ENCODE measurements at places on chromosomes 6 and 20.

GRCh38 chr20:46773680-46774079 lies 64.2 kb downstream of the SLC2A10 start:
- no peak for DNase-seq

GRCh38 chr6:38997128-38997761 lies 51.3 kb upstream of the GLP1R start:
- DNase-seq = peak; percentile 59

- no peak for DNase-seq
These were observed 184.1 kb upstream of the GMDS start for GRCh38 chr6:2429460-2429859.

GRCh38 chr20:2537101-2537500 lies 728 bp downstream of the TMC2 start:
- no peak for DNase-seq

DNA sequence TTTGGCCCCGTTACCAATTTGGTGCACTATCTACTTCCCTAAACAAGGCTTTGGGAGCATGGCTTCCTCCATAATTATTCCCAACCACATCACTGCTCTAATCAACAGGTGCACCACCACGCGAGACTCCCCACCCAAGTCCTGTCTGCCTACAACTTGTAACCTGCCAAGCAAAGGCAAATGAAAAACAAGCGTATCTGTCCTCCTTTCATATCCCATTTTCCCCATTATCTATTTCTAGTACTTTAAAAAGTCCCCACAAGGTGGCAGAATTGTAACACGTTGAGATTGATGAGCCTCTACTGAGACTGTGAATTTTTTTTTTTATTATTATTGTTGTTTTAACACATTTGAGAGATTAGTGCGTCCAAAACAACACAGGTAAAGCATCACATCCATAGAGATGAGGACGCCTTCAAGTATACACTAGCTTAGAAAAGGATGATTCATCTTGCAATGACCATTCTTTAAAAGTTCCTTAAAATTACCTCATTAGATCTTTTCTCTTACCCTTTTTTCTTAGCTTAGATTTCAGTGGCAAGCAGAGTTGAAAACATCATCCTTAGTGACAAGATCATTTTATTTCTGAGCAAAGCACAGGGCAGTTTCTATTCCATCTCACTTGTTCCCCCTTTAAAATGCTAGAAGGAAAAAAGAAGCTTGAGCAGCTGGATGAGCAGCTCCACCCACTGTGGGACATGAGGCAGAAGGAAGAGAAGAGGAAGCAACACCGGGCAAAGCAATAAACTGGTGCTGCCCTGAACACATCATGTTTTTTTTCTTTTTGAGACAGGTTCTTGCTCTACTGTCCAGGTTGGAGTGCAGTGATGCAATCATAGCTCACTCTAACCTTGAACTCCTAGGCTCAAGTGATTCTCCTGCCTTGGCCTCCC lies 210.8 kb downstream of the ARHGAP18 start:
- no peak for DNase-seq

DNA sequence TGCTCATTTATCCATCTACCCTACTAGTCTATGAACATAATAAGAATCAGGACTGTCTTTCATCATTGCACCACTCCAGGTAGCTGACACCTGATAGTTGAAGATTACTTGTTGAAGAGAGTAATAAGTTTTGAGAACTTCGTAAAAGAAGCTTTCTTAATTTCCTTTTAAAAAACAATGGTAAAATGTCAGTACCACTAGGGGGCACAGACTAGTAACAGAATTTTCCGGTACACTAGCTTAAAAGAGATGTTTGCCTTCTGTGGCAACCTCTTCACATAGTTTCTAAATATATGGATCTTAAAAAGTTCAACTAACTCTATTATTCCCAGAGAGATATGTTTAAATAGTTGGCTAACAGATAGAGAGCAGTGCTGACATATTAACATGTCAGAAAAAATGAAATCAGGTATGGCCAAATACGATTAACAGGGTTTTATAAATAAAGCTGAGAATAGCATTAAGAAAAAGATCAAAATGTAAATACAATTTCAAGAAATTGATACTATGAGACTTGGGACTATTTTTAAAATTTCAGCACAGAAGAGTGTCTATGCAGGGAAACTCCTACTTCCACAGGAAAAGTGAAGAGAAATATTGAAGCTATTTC lies 5.4 kb upstream of the KCNQ5 start:
- no peak for DNase-seq

DNA sequence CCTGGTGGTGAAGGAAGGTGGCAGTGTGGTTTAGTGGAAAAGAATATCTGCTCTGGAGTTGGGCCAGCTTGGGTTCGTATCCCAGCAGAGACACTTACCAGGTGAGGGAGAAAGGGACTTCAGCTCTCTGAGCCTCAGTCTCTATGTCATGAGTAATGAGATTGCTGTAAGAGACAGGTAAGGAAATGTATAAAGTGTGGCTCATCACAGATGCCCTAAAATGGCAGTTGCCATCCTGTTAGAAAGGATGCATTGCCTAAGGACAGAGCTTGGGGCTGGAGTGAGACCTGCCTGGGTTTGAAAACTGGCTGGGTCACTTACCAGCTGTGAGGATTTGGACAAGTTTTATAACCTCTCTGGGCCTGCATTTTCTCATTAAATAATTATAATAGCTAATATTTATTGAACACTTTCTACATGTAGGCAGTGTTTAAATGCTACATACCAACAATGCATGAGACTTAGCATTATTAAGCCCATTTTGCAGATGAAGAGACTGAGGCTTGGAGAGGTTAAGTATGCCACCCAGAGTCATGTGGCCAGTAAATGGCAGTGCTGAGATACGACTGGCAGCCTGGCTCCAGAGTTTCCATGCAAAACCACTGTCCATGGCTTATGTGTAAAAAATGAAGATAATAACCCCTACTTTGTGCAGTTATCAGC lies 157.0 kb downstream of the SOBP start:
- DNase-seq = no peak

- DNase-seq = no peak
These were observed 121.1 kb downstream of the GPR63 start for GRCh38 chr6:96716221-96716620.

- DNase-seq = no peak
These were observed 59.2 kb downstream of the LAMP5 start for GRCh38 chr20:9573335-9574151.

DNA sequence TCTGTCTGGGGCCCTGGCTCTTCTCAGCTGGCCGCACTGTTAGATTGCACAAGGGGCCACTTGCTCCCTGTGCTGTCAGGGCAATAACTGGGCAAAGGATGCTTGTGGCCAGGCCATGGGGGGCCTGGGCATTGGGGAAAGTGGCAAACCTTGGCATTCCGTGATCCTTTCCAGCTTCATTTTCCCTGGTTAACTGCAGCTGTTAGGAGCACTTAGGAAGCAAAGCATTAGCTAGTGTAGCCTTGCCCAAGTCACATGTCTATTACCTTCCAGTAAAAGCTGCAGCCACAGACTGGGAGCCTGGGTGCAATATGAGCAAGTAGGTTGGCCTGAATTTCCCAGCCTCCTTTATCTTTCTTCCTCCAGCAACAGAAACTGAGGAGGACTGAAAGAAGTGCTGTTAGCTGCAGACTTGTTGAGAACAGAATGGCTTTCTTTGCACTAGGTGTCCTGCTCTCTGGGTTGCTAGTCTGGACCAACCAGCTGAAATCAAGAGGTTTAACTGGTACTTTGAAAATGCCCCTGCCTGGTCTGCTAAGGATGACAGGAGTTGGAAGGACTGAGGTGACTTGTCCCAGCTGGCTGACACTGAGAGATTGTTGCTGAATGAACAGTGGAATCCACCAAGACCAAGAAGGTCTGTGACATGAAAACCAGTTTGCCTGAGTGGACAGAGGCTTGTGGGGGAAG lies 312.3 kb upstream of the SUPT3H start:
- DNase-seq = no peak

DNA sequence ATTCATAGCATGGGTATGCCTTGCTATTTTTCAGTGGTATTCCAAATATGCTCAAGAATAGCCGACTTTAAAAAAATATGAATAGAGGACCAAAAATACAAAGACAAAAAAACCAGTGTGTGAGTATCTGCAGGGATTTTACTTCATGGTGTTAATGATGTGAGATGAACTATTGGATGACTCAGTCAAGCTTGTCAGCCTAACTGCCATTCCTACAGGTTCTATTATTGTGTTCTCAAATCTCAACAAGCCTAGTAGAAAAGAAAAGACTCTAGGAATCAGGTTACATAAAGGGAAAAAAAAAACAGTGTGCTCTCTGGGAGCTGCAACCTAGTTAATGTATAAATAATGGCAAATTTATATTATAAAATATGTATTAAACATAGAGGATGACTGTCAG lies 588.4 kb upstream of the BTBD3 start:
- DNase-seq = no peak

DNA sequence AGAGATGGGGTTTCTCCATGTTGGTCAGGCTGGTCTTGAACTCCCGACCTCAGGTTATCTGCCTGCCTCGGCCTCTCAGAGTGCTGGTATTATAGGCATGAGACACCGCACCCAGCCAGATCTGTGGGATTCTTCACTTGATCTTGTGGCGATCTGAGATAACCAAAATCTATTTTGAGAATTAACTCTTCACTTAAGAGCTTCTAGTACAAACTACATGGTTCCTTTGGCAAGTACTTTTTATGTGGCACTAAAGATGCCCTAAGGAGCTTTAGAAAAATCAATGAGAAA lies 37.8 kb upstream of the TFB1M start:
- no peak for DNase-seq

- no peak for DNase-seq
These were observed 48.4 kb upstream of the THEMIS start for GRCh38 chr6:127949251-127949650.

DNA sequence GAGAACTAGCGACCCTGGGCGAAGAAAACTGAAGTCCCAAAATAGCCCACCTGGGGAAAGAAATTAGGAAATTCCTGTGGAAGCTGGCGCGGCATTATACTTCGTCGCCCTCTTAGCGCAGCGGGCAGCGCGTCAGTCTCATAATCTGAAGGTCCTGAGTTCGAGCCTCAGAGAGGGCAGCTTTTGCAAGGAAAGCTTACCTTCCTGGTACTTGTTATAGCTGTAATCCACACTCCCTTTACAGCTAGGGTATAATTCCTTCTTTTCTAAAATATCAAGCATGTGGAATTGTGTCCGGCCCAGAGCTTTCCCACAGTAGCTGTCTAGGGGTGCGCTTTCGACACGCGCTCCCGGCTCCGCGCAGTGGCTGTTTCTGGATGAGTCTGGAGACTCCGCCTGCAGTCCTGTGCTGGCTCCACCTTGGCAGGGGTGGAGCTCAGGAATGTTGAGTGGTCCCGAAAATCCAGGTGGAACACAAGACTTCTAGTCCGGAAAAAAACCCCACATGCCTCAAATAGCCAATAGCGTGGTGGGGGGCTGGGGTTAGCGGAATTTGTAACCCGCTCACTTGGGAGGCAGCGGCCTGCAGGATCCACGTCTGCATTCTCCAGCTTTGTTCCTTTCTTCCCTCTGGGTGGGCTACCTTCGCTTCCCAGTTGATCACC lies 83.7 kb upstream of the ZNF322 start:
- DNase-seq = peak; percentile 80

GRCh38 chr6:134802426-134803058 lies 147.4 kb downstream of the ALDH8A1 start:
- DNase-seq = no peak

DNA sequence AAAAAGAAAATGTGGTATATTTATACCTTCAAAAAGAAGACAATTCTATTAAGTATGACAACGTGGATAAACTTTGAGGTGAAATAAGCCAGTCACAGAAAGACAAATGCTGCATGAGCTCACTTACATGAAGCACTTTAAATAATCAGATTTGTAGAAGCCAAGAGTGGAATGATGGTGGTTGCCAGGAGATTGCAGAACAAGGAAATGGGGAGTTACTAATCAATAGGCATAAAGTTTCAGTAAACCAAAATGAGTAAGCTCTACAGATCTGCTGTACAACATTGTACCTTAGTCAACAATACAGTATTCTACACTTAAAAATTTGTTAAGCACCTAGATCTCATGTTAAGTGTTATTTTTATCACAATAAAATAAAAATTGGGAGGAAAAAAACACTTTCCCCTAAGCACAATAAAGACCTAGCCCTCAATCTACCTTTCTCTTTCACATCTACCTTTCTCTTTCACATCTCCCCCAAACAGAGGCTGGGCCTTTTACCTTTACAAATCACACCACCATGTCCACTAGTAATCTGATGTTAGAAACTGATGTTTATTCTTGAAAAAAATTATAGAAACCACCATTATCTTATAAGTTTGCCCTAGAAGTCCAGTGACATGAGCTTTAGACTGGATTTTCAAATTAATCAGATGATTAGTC lies 73.9 kb downstream of the PKIB start:
- DNase-seq = no peak

- no peak for DNase-seq
These were observed 26.5 kb upstream of the SYNDIG1 start for GRCh38 chr20:24442909-24443308.

GRCh38 chr6:12637960-12638641 lies 78.5 kb upstream of the PHACTR1 start:
- peak; percentile 63 for DNase-seq

GRCh38 chr6:111301946-111302345 lies 181.1 kb downstream of the REV3L start:
- DNase-seq = no peak

- DNase-seq = no peak
These were observed 21.4 kb upstream of the AKIRIN2 start for GRCh38 chr6:87723170-87724078.

GRCh38 chr6:166119116-166119911 lies 48.3 kb downstream of the TBXT start:
- no peak for DNase-seq

- DNase-seq = no peak
These were observed 222.6 kb downstream of the C6orf118 start for GRCh38 chr6:165086814-165087213.

DNA sequence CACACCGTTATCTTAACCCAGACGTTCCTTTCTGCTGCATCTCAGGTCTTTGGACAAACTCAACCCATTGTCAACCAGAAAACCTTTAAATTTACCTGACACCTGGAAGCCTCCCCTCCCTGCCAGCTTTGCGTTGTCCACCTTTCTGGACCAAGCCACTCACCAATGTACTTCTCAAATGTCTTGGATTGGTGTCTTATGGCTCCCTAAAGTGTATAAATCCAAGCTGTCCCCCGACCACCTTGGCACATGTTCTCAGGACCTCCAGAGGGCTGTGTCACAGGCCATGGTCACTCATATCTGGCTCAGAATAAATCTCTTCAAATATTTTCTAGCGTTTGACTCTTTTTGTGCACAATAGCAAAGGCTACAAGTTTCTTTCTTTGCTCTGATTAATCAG lies 250.0 kb downstream of the DLL1 start:
- DNase-seq = no peak

DNA sequence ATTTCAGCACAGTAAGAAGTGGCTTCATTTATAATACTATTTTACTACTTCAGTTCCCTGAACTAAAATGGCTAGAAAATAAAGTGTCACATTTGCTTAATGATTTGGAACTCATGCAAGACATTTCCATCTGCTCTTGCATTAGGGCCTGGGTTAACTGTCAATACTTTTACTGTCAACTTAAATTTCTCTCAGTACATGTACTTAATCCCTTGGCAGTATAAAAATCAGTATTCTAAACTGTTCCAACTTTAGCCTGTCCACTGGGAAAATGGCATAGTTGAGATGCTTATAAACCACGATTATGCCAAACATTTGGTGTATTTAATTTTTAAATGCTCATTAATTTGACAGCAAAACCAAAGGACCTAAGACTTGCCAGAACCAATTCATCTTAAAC lies 154.5 kb downstream of the ASCC3 start:
- DNase-seq = no peak

Measured in activated CD8-positive, alpha-beta memory T cell treated with anti-CD3 and anti-CD28 coated beads, Interleukin-2, amount 50 U/mL, for 48 hours (primary cell).